Activated T-cell treated with anti-CD3 and anti-CD28 coated beads, Interleukin-2, amount 50 U/mL, for 72 hours (primary cell): ENCODE measurements at places on chromosomes 12 and 14. TPM values are rescaled to one million over a fixed set of nuclear protein-coding genes. Genes with fewer than 3 reads are reported as not detected.

LYSET gene
- 12.9 TPM for total RNA-seq

FOXG1 gene
- not detected for total RNA-seq

ZCCHC8 gene
- total RNA-seq = 53.9 TPM

ERG28 gene
- total RNA-seq = 14.5 TPM

OR4K13 gene
- total RNA-seq = not detected

DNA sequence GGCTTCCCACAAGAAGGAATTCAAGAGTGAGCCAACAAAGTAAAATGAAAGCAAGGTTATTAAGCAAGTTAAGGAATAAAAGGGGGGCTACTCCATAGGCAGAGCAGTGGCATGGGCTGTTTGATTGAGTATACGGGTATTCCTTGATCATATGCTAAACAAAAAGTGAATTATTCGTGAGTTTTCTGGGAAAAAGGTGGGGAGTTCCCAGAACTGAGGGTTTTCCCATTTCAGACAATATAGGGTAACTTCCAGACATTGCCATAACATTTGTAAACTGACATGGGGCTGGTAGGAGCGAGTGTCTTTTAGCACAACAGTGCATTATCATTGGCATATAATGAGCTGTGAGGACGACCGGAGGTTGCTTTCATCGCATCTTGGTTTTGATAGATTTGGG lies 2.0 kb upstream of the BCL2L14 start:
- DNase-seq = no peak
- H3K27me3 ChIP-seq = no peaks in the 10 kb centered on the region
- no peaks in the 10 kb centered on the region for H3K36me3 ChIP-seq
- no peak overlapping the region for H3K4me3 ChIP-seq
- H3K4me1 ChIP-seq = peaks cover 30% of the 10 kb centered on the region
- no peak overlapping the region for H3K27ac ChIP-seq

GRCh38 chr12:3445119-3445978 lies 45.7 kb upstream of the PRMT8 start:
- H3K4me1 ChIP-seq = no peaks in the 10 kb centered on the region
- peaks cover 19% of the 10 kb centered on the region for H3K27me3 ChIP-seq
- no peak for DNase-seq
- H3K27ac ChIP-seq = no peak overlapping the region

- DNase-seq = no peak
- no peaks in the 10 kb centered on the region for H3K27me3 ChIP-seq
- H3K27ac ChIP-seq = peak overlapping the region; percentile 59
- peak overlapping the region; percentile 90 for H3K4me3 ChIP-seq
- H3K4me1 ChIP-seq = peaks cover 62% of the 10 kb centered on the region
Observed at GRCh38 chr14:95515080-95515489, 1.4 kb downstream of the SYNE3 start.

GRCh38 chr12:53115112-53115890 lies 12.0 kb downstream of the SOAT2 start:
- no peaks in the 10 kb centered on the region for H3K4me1 ChIP-seq
- H3K4me3 ChIP-seq = no peak overlapping the region
- no peaks in the 10 kb centered on the region for H3K27me3 ChIP-seq

DNA sequence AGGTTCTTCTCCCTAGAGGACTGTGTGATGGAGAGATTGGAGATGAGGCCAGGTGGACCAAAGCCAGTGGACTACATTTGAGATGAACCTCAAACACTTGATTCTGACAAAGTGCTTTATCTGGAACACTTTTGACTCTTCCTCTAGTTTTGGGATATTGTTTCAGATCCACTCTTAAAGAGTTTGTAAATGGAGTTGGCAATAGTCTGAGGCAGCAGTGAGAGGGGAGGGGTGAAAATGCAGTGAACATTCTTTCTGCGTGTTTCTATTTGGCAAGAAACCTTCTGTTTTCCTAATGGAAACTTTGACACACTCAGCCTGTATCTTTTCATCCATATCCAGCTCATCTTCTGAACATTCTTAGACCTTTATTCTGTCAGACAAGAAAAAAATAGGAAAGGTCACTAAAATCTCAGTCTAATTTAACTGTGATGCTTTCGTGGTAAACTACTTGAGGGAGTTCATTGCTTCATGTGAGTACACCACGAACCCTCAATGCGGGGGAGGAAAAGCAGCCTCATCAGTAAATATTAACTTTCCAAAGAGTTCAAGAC lies 57.4 kb upstream of the KCNJ8 start:
- no peak for DNase-seq
- H3K27me3 ChIP-seq = peaks cover 7% of the 10 kb centered on the region
- H3K27ac ChIP-seq = no peak overlapping the region
- H3K36me3 ChIP-seq = no peaks in the 10 kb centered on the region
- no peak overlapping the region for H3K4me3 ChIP-seq
- H3K4me1 ChIP-seq = no peaks in the 10 kb centered on the region
